ELF-1 (cell line): ENCODE measurements at places on chromosomes 16 and 17.

- DNase-seq: no peak
These were observed 1.0 kb upstream of the RHOT1 start for GRCh38 chr17:32141258-32141657.

DNA sequence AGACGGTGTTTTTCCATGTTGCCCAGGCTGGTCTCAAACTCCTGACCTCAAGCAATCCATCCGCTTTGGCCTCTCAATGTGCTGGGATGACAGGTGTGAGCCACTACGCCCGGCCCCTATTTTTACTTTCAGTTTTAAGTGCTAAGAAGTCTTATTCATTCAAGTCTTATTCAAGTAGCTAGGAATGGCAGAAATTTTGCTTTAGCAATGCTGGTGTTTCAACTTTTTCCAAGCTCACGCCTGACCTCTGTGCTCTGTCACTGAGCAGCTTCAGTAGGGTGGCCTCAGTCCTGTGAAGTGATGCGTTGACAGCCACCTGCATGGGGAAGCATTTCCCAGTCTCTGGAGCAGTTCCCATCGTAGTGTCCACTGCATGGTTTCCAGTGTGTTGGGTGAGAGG, 12.9 kb downstream of the ZNF750 start:
- DNase-seq: no peak

DNA sequence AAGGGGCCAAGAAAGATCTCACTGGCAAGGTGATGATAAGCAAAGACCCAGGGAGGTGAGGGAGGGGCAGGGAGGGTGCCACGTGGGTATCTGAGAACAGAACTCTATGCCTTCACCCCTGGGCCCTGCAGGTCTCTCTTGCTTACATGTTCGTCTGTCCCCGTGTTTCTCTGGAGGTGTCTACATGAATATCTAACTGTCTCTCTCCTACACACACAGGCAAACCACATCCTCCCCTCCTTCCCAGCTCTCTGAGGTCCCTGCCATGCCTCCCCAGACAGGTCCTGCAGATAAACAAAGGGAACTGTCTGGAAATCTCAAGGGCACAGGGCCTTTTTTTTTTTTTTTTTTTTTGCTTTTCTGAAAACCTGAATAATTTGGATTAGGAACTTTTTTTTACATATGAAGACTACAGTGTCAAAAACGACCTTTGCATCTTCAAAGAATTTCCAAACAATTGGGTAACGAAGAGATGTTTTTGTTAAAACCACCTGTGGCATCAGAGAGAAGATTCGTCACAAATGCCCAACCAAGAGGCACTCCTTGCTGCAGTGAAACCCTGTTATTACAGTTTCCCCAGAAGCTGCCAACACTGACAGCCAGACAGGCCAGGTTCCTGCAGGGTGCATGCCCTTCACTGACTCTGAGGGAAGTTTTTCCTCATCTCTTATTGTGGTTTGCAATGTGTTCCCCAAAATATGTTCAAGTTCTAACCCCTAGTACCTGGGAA, 17.8 kb downstream of the PLLP start:
- DNase-seq: no peak

DNA sequence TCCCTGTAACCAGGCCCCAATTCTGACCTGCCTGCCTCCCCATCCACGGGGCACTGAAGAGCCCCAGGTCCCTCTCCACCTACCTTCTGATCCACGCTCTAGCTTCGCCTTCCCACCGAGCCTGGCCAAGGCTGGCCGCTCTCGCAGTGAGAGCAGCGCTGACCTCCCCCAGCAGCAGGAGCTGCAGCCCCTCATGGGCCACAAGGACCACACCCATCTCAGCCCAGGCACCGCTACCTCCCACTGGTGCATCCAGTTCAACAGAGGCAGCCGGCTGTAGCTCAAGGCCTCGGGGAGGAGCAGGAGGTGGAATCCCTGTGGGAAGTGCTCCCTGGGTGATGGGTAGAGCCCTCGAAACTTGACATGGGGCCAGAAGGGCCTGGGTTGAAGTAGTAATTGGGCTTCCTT, 8.4 kb upstream of the PLEKHG4 start:
- DNase-seq: no peak

GRCh38 chr17:41784207-41784744, 2.2 kb downstream of the JUP start:
- peak; percentile 36 for DNase-seq

GRCh38 chr16:57424583-57424982, 20.0 kb downstream of the CCL17 start:
- no peak for DNase-seq

GRCh38 chr16:74461826-74462225, 40.5 kb upstream of the CLEC18B start:
- DNase-seq: no peak

GRCh38 chr17:30345527-30346075, 11.7 kb upstream of the TMIGD1 start:
- no peak for DNase-seq

DNA sequence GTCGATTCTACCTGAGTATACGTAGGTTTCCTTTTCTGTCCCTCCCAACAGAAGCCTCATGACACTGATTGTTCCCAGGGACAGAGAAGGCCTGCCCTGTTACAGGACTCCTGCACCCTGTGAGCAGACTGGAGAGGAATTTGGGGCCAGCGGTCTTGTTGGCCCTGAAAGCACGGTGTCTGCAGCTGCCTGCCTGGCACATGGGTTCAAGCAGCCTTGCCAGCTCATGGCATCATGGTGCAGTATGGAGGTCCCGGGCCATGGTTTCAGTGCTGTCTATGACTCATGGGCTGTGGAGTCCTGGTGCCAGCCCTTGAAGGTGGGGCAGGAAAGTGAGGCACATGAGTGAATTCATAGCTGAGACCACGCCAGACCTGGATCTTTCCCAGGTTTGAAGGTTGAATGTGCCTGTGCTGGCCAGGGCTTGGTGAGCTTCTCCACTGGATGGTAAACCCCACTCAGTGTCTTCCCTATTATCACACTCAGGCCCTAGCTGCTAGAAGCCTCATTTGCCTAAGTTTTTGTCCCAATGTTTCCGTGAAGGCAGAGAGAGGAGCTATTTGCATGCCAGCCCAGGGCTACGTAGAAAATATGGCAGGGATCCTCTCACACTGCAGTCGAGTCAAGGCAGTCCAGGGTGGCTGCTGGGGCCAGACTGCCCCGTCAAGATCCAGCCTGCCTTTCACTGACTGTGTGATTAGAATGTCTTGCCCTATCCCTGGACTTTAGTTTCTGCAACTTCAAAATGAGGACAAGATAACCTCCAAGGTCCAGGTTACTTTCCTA, 277.2 kb upstream of the CCL2 start:
- DNase-seq: no peak

DNA sequence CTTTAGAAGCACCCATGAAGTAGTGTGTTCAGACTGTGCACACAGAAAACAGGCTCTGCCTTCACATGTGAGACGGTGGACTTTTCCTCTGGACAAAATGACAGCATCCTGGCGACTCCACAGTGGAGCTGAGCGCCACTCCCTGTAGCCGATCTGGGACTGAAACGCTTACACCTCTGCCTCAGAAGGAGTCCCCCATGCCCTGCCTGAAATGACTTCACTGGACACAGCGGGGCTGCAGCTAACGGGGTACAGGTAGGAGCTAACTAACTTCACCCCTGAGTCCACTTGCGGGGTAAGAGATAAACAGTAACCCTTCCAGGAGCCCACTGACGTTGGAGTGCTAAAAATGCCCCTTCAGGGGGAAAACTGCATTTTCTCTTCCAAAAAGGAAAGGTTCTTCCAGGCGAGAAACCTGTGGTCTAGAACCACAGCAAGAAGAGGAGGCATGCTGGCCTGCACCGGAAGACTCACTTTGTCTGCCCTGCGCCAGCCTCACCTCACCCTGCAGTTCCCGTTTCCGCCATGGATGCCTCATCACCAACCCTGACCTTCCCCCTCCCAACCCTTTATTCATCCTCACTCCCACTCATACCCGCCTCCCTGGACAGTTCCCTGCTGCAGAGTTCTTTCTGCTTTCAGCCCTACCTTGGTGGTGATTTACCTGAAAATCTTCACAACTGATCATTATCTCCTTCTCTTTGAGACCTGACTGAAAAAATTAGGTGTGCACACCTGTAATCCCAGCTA, 19.4 kb upstream of the ENDOV start:
- peak; percentile 24 for DNase-seq

GRCh38 chr17:82655038-82655479, 6.8 kb upstream of the WDR45B start:
- DNase-seq: no peak

DNA sequence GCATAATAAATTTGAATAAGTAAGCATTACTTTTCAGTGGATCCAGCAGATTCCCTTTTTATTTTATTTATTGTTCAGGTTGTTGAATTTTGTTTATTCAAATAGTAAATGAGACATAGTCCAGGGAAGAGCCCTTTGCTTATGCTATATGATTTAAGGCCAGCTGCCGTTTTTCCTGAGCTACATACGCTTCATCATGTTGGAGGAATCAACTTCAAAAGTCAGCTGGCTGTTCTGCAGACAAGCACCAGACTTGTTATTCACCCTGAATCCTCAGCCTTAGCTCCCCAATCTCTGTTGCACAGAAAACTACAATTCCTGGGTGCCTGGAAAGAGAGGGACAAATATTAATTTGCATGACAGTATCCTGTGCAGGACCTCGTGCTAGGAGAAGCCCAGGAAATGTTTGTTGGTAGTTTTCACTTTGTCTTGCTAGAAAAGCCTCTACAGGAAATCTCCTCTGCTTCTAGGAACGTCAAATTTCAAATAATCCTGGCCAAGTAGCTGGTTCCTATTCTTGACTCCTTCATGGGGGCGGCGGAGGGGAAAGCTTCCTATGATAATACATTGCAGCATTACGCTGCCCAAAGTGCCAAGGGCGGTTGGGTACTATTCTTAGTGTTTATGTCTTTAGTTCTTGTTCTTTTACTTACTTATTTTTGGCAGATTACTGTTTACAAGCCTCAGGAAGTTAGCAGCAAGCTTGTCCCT, 101.6 kb downstream of the PRKCA start:
- no peak for DNase-seq

DNA sequence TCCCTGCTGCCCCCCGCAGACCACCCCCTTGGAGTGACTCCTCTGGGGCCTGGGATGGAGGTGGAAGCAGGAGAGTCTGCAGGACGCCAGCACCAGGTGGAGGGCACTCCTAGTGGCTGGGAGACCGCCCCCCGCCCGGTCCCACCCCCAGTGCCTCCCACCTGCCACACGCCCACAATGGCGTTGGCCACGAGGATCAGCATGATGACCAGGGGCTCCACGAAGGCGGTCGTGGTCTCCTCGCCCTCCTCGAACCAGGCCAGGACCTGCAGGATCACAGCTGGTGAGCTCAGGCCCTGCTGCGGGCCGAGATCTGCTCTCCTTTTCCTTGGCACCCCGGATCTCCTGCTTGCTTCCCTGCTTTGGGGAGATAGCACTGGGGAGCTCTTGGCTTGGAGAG, 12.8 kb downstream of the ATP2A3 start:
- no peak for DNase-seq

DNA sequence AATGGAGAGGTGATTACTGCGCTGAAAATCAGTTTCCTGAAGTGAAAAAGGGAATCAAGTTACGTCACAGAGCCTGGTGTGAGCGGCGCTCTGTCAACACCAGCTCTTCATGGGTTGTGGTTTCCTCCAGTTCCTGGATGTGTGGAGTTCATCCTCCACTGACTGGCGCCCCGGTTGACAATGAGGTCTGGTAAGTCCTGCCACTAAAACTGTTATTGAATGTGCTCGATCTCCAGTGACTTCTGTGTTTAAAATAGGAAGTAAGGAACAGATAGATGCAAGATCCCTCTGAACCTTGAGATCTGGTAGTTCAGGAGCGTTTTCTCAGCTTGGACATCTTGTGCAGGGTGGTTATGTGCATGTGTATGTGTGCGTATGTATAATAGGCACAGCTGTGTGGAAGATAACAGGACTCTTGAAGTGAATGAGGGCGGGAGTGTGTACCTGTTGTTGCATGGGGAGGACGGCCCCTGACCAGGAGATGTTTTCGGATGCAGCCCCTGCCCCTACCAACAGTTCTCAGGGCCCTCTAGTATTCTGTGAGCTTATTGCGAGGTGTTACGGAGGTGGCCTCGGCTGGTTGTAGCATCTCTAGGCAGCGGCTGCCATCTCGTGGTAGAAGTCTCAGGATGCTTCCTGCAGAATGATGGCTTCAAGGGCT, 22.0 kb upstream of the GOT2 start:
- peak; percentile 79 for DNase-seq

GRCh38 chr17:80473701-80474100, 2.7 kb downstream of the NPTX1 start:
- DNase-seq: no peak

DNA sequence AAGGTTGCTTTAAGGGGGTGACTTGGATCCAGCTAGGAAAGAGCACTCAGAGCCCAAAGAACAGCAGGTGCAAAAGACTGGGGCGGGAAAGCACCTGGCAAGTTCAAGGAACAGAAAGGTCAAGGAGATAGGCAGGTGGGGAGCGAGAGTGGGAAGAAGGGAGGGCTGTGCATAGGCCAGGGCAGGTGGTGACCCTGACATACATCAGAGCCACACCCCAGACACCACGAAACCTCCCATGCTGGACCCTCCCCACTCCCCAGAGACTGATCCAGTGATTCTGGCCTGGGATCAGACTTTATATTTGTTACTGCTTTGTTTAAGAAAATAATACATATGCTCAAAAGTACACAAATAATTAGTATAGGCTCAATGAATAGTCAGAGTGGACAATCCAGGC, 48.5 kb upstream of the RBFOX3 start:
- DNase-seq: no peak

DNA sequence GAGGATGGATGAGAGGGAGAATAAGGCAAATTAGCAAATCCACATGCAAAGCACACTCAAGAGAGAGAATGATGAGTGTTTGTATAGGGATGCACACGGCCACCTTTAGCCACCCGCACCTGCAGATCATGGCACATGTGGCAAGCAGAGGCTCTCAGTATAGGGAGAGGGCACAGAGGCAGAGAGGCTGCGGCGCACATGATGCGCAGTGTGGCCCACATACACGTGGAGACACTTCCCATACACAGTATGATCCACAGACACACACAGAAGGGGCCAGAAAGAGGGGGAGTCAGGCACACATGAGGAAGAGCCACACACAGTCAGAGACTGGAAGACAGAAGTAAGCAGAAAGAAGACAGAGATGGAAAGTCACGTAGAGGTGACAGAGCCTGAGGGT, 6.5 kb upstream of the CHD3 start:
- no peak for DNase-seq

DNA sequence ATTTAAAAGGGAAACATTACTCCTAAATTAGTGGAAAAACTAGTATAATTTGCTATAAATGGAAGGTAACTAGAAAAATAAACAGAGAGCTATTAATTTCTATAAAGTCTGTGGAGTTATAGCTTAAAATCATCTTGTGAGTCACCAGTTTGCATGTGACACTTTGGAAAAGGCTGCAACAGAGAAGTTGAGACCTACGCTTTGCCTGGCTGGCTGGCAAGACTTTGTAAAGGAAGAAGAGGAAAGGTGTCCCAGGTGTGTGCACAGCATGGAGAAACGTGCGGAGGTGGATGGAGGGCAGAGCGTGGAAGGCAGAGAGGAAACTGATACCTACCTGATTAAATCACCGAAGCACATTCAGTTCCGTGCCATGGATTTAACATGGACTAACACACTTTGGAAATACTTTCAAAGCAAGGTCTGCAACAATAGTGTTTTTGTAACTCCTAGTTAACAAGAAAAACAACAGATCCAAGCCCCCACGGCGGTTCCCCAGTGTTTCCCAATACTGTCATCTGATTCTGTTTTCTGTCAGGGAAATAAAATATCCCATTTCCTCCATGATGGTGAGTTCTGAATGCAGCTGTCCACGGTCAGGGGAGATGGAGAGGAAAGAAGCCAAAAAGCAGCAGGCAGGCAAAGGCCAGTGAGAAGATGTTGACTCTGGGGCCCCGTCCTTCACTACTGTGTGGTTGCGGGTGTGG, 134.8 kb downstream of the XYLT1 start:
- DNase-seq: no peak

- no peak for DNase-seq
These were observed 110.6 kb downstream of the METRNL start for GRCh38 chr17:83190004-83190385.
